ENCODE measurements at places on chromosomes 6 and 20.

DNA sequence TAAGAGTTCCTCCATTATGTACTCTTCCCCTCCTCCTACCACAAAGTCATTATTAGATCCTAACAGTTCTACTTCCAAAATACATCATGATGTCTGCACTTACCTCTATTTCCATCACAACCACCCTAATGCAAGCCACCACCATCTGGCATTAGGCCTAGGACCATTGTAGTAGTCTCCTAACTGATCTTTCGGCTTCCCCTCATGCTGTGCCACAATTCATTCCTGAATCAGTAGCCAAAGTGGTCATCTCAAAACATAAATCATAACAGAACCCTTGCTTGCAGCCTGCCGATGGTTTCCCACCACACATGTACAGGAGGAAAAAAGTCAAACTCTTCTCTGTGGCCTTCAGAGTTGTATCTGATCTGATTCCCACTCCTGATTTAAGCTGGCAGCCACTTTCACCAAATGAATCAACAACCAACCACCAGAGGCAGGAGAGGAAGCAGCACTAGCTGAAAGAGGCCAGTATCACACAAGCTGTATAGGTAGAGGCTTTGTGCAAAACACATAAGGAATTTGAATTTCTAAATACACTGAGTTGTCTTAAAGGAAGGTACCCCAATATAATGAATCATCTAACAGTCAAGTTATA lies 26.1 kb downstream of the FAM184A start:
- DNase-seq: no peak

DNA sequence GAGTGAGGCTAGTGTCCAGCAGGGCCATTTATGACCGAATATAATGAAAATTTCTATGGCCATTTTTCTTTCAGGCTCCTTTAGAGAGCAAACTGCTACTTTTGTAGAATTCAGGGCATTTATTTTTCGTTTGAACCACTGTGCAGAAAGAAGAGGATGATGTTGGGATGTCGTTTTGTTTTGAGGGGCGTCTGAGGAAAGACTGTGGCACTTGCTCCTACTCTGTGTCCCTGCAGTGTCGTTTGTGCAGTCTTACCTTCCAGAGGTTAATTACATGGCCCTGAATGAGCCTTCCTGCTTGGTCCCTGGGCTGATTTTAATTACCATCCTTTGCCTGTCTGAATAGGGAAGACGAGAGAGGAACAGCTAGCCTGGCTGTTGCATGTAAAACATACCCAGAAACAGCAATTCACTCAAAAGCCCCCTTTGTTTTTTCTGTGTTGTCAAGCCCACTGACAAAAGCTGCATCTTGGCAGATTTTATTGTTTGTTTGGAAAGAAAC lies 65.3 kb downstream of the CTNNBL1 start:
- DNase-seq: no peak

GRCh38 chr20:44720997-44721784 lies 6.0 kb downstream of the CCN5 start:
- DNase-seq: no peak

DNA sequence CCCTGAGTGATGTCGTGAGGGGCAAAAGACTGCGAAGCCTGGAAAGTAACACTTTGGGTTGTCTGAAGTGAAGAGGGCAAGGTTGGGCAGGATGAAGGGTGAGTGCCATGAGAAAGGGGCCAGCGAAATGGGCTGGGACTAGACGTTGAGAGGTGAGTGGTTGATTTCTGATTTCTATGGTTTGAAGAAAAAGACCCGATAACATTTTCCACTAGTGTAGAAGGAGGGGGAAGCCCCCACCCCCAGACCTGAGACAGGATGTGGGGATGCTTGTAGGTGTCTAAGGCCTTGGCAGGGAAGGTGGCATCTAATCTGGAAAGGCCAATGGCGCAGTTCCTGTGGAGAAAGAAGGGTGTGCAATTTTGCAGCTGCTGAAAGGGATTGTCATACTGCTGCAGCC lies 25.3 kb upstream of the KIF3B start:
- DNase-seq: no peak

- DNase-seq: no peak
Observed at GRCh38 chr20:43536817-43537440, 21.9 kb upstream of the SGK2 start.

DNA sequence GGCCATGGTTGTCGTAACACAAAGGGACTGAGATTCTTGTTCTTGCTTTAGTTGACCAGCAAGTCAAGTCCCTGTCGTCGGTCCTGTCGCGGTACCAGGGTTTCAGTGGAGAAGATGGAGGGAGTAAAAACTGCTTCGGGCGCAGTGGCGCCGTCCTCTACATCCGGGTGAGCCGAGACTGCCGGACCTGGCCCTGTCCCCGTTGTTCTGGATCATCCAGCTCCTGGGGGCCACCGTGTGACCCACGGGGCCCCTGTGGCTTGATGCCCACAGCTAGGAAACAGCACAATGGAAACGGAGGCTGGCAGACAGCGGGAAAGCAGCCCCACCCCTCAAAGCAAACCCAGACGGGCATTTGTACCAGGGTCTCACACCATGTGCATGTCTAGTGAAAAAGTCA lies 15.0 kb downstream of the MTG2 start:
- DNase-seq: no peak
